Lower lobe of right lung (tissue), 2 donors: ENCODE measurements at places on chromosomes 1 and 21. TPM values are rescaled to one million over a fixed set of nuclear protein-coding genes. Genes with fewer than 3 reads are reported as not detected.

Gene UBASH3A
- 1.2 TPM for total RNA-seq

Gene NPHS2
- total RNA-seq = not detected

Gene MROH7
- 2.1 TPM for total RNA-seq

Gene CELA3A
- not detected for total RNA-seq

Gene LAX1
- total RNA-seq = 3.0 TPM

DNA sequence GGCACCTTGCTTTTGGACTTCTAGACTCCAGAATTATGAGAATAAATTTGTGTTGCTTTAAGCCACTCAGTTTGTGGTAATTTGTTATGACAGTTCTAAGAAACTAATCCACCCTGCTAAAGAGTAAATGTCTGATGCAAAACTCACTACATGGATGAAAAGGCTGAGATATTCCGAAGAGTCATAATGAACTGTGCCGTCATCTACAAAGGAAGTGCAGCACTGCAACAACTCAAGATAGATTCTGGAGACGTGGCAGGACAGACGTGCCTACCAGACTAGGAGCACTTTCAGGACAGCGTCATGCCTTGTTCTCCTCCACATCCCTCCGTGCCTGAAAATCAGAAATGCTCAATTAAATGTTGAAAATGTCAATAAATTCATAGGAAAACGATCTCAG, 24.4 kb upstream of the IRF2BP2 start:
- no peak for DNase-seq

DNA sequence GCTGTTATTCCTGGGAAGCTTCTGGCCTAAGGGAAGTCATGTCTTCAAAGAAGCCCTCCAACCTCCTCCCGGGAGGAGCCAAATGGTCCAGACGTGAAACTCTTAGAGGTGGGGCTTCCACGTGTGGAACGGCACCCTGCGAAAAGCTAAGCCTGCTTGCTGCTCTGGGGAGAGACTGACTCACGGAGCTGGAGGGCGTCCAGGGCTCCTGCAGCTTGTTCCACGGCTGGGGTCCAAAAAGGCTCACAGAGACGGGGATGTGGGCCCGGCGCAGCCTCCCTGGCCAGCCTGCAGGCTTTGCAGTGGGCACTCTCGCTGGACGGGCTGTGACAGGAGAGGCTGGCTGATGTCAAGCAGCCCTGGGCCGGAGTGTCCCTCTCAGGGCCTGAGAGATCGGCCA, 105.1 kb downstream of the COLGALT2 start:
- DNase-seq = peak; percentile 56

GRCh38 chr1:165525708-165526107, 18.1 kb upstream of the LRRC52 start:
- DNase-seq = no peak

GRCh38 chr1:2496746-2497145, 20.7 kb downstream of the PLCH2 start:
- DNase-seq = no peak

DNA sequence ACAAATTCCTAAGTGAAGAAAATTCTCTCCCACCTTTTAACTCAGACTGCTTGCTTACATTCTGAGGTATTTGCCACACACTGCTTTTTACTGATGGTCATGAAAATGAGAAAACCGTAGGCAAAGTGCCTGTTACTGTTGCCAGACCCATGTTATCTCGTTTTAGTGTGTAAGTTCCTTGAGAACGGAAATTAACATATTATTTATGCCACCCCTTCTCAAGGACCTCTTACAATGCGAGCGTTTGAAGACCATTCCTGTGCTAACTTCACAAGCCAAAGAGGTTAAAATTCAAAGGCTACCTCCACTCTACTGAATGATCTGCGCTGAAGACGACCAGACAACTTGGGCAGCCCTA, 509 bp downstream of the NVL start:
- DNase-seq = no peak

- DNase-seq = no peak
These were observed 88.1 kb upstream of the C1orf21 start for GRCh38 chr1:184298440-184299405.

GRCh38 chr21:16590641-16591292, 861.0 kb downstream of the USP25 start:
- no peak for DNase-seq

- DNase-seq = no peak
These were observed 23.8 kb downstream of the PMVK start for GRCh38 chr1:154912755-154913154.

DNA sequence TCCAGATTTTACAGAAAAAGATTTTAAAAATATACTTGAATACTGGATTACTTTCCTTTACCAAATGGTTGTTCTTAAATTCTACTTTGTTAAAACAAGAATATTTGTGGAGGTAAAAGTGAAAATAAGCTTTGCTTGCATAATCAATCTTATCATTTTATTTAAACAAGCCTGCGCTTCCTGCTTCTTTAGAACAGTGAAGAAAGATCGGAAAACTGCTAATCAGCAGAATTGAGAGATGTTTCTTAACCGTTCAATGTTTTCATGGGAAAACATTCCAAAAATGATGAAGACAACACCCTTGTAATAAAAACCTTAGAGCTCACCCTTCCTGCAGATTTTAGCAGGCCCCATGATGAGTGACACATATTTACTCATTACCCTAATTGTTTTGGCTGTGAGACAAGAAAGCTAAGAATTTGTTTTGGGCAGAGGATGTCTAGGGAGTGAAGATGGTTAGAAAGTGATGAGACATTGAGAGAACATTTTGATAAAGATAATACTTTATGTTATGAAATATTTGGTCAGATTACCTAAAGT, 72.6 kb downstream of the TPR start:
- no peak for DNase-seq

DNA sequence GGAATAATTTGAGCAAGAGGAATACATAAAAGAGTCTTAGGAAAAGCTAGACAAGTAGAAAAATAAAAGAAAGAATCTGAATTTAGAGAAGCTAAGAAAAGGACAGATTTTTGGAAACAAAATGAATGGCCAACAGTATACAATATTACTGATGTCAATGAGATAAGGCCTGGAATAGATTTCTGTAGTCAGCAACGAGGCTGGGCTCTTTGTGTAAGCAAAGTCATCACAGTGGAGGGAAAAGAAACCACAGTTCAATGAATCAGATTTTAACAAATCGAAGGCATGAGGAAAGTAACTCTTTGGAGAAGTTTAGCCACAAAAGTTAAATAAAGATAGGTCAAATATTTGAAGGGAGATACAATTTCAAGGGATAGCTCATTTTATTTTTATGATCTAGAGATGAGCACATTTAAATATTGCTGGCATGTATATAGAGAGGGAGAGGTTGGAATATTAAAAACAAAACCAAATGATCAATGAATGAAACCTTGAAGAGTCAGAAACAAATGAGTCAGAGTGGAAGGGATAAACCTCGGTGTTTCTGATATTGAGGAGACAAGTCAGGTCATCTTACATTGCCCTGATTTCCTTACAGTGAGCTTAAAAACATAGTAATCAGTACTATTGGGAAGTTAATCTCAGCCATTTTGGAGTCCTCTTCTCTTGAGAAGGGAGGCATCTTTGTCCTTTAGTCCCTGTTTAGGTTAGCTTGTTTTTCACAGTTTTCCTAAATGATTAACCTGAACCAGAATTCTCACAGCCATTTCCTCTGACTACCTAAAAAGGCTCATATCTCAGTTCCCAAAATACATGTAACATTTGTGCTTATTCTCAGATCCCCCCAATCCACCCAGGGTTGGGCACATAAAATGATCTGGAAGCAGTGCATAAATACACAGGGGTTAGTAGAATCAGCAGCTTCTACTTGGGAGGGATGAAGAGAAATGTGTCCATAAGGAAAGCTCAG, 620.0 kb upstream of the B3GALT2 start:
- no peak for DNase-seq

DNA sequence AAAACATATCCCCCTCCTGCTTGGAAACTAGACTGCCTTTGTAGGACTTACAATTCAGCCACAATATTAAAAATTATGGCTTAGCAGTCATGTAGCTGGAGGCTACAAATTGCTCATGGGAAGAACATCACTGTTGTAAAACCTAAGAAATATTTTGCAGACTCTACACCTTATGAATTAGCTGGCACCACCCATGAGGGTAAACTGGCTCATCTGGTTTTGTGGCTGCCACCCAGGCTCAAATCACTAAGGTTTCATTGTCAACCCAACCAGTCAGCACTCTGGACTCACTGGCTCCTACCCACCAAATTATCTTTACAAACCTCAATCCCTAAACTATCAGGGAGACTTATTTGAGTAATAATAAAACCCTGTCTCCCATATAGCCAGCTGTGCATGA, 100.7 kb upstream of the OLFM3 start:
- DNase-seq = no peak

GRCh38 chr1:151832318-151832980, 847 bp upstream of the RORC start:
- DNase-seq = peak; percentile 93

DNA sequence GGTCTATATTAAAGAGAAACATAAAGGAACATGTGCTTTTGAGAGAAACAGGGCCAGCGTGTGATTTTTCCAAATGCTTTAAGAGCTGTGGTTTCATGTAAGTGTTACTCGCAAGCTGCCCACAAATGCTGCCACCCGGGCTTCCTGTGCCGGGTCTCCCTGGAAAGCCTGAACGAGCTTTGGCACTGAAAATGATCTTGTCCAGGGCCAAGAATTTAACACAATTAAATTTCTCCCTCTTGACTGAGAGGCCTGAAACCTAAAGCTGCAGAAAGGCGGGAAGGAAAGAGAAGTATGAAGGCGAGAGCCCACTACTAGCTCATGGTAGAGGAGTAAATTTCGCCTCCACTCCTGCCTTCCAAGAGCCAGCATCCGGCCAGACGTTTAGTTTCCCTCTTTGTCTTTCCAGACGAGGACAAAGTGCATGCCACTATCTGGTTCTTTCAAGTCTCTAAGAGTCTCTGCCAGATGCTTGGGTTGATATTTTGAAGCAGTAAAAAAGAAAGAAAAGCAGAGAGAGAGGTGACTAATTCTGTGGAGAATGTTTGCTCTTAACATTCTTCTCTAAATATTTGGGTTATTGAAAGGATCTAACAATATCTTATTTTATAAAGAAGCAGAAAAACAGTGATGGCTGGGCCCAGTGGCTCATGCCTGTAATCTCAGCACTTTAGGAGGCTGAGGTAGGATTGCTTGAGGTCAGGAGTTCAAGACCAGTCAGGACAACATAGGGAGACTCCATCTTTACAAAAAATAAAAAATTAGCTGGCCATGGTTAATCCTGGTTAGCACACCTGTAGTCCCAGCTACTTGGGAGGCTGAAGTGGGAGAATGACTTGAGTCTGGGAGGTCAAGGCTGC, 100.0 kb upstream of the HNRNPU start:
- no peak for DNase-seq

DNA sequence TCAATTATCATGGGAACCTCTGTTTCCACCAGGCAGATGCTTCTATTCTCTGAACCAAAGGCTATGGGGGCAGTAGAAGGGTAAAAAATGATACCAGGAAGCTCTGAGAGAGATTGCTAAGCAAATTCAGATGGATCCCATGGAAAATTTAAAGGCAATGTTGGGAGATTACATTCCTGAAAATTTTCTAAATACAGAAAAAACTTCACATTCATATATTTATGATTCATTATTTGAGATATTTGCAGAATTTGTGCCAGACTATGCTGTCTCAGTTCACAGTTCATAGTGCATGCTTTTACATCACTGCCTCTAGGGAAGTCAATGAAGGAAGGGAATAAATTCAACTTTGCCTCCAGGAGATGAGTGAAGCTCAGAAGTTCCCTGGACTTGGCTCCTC, 57.5 kb downstream of the KCNT2 start:
- DNase-seq = no peak

DNA sequence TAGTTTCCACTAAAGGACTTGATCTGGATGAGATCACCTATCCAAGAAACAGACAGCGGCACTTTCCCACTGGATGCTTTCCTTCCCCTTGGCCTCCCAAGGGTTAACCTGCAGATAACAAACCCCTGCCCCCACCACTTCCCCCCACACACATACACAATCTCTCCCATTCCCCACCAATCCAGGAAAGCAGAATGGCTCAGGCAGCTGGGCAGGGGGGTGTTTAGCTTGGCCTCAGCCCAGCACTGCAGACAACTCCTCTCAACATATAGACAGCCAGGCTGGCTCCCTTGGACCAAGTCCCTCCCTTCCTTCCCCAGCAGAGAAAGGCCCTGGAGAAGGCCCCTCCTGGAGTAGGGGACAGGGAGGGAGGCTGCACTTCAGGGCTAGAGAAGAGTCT, 24.6 kb downstream of the PLEKHA6 start:
- no peak for DNase-seq

DNA sequence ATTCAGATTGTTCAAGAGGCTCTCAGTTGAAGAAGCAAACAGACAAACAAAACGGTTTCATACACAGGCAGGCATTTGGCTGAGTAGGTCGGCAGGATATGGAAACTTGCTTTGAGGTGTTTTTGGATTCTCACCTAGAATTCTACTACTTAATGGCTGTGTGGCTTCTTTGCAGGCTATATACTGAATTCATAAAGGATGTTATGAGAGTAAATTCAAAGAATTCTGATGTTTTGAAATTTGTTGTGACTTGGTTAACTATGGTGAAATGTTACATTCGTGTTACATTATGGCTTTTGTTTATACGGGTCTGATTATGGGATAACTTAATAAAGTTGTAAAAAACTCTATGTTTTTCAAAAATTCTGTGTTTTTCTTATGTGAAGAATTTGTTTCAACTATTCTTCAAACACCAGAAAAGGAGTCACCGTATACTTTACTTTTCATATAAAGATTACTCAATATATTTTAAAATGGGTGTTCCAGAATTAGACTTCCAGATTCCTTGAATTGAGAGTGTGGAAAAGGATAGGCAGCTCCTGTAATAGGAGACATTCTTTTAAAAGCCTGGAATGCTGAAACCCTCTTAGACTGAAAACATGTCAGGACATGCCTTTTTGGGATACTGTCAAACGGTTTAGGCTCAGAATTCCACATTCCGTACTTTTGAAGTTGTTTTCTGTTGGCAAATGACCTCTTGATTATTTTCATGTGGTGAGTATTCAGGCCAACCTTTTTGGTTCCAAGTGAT, 8.2 kb upstream of the IRF2BP2 start:
- DNase-seq = no peak

- DNase-seq = peak; percentile 16
These were observed 23.3 kb downstream of the NAV1 start for GRCh38 chr1:201562257-201562656.

DNA sequence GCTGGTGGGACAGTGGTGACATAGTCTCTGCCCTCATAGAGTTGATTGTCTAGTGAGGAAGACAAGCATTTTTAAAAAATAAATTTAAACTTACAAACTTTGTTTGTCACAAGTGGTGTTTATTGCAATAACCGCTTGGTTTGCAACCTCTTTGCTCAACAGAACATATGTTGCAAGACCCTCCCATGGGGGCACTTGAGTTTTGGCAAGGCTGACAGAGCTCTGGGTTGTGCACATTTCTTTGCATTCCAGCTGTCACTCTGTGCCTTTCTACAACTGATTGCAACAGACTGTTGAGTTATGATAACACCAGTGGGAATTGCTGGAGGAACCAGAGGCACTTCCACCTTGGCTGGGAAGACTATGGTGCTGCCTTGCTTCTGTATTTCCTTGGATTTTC, 58.4 kb downstream of the LAMC2 start:
- DNase-seq = peak; percentile 64

DNA sequence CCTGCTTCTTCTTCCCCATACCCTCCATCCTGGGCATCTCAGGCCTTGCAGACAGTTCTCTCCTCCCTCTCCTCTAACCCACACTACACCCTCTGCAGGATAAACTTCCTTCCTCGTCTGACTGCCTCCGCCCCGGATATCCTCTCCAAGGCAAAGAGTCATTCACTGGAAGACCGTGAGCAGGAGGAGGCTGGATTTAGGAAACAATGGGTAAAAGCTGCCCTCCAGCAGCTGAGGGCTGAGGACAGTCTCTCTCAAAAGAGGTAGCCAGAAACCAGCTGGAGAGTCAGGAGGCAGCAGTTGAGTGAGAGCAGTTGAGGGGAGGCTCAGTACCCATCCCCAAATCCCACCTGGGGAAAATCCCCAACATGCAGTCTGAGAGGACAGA, 1.4 kb downstream of the CSRP1 start:
- DNase-seq = no peak
